ENCODE measurements at places on chromosomes 3 and 15.

GRCh38 chr3:165744025-165744424 lies 93.2 kb downstream of the BCHE start:
- no peak for DNase-seq

GRCh38 chr3:180947761-180948390 lies 35.4 kb downstream of the FXR1 start:
- DNase-seq, result no peak

DNA sequence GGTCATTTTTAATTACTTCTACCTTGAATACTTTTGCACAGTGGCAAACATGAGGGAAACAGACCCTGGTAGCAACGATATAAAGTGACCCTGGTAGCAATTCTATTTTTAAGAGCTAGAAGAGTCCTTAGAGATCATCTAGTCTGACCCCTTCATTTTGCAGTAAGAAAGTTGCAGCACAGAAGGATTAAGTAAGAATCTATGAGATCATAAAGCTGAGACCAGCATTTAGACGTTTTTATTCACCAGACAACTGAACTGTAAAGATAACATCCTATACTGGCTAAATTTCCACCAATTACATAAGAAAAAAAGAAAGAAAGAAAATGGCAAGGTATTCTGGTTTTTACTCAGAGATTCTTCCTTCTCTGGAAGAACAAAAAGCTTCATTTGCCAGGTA lies 49.9 kb downstream of the LRRFIP2 start:
- DNase-seq, result no peak

DNA sequence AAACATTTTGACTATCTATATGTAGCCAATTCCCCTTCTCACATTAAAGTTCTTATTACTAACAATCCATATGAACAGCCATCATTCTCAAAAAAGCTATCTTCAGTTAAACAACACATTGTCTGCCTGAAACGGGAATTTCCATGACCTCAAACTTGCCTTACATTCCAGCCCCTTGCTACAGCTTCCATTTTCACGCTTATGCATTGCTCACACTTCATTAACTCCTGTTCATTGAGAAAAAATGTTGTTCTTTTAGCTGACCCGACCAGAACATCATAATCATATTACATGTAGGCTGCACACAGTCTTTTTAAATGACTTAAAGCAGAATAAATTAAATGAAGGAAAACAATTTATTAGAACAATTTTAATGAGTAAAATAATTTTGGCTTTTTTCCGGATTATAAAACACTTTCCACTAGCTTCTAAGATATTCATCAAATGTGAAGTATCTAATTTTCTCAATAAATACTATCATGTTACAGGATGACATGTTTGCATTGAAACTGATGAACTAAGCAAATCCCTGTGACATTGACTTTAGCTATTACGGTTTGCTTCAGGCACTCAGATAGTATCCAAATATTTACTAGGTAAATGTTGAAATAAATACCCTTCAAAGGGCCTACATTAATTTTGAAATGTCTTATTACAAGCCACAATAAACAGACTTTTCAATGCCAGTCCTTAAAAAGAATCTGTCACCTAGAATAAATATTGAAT lies 49.9 kb downstream of the P3H2 start:
- no peak for DNase-seq

DNA sequence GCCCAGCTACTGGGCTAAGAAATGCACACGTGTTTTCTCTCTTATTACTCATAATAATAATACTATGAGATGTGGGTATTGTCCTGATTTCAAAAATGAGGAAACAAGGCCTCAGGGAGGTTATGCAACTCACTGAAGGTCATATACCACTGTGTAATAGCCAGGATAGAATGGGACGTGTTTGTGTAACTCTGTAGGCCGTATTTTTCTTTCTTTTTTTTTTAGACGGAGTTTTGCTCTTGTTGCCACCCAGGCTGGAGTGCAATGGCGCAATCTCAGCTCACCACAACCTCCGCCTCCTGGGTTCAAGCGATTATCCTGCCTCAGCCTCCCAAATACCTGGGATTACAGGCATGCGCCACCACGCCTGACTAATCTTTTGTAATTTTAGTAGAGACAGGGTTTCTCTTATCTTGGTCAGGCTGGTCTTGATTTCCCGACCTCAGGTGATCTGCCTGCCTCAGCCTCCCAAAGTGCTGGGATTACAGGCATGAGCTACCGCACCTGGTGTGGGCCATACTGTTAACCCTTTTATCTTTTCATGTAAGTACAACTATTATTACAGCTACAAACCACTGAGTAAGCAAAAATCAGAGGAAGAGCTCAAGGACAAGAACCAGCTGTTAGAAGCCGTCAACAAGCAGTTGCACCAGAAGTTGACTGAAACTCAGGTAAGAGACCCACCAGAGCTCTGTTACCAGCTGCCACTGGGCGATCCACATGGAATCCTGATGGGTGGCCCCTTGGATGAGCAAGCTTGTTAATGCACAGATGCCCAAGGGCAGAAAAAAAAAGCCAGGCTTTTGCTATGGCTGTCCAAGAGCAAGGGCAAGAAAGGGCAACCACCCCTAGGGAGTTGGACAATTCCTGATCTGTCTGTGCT lies 6.7 kb downstream of the KNSTRN start:
- DNase-seq, result no peak
